ENCODE measurements at places on chromosomes 7 and 10.

DNA sequence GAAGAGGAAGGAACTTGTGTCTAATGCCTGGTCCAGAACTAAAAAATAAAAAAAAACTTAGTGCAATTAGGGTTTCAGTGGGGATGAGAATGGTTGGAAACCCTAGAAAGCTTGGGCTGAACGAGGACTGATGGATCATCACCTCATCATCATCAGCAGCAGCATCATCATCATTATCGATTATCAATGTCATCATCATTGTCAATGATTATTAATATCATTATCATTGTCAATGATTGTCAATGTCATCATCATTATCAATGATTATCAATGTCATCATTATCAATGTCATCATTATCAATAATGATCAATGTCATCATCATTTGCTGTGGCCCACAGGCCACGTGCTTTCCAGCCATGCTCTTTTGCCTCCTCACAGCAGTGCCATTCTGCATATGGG is 952.0 kb upstream of the ZNF722 start:
- no peak for DNase-seq

DNA sequence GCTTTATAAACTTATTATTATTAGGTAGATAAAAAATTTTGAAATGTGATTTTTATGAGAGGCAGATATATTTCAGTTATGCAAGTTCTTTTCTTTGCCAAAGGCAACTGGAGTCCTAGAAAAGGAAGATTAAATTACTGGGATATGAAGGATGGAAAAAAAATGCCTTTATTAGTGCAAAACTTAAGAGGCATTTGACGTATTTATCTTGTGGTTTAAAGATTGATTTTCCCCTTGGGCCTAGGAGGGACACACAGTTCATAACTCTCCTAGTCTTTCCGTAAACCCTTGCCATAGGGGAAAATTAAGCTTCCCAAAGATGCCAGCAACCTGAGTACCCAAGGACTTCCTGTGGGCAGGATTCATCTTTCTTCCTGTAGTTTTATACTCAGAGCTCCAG is 3.1 kb upstream of the STEAP4 start:
- no peak for DNase-seq

- no peak for DNase-seq
Measured at GRCh38 chr7:90715067-90715466, 118.9 kb downstream of the CDK14 start.

DNA sequence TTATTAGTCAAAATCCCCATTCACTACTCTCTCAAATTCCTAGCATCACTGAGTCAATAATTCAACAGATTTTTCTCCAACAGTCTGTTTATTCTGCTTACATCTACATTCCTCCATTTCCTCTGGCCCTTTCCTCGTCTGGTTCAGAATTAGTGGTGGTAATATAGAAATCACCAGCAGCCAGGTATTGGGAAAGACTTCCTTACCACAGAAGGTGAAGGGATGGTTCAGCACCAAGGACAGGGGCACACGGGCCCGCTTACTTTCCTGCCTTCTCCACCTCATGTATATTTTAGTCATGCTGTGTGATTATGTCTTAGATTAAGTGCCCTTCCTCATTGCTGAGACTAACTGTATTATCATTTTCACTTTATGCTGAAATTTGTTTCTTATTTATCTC is 70.4 kb upstream of the APBB1IP start:
- peak; percentile 22 for DNase-seq

- DNase-seq, result no peak
Measured at GRCh38 chr7:116772926-116773749, 89.2 kb upstream of the CAPZA2 start.

All from HTR-8/SVneo (cell line).